EH (cell line): ENCODE measurements at places on chromosomes 2 and 18.

GRCh38 chr18:24268784-24269550 is 128.7 kb downstream of the OSBPL1A start:
- DNase-seq: peak; percentile 15

- DNase-seq: no peak
Observed at GRCh38 chr2:134429886-134430285, 176.0 kb downstream of the MGAT5 start.

GRCh38 chr2:217886091-217886490 is 116.7 kb downstream of the TNS1 start:
- DNase-seq: no peak

DNA sequence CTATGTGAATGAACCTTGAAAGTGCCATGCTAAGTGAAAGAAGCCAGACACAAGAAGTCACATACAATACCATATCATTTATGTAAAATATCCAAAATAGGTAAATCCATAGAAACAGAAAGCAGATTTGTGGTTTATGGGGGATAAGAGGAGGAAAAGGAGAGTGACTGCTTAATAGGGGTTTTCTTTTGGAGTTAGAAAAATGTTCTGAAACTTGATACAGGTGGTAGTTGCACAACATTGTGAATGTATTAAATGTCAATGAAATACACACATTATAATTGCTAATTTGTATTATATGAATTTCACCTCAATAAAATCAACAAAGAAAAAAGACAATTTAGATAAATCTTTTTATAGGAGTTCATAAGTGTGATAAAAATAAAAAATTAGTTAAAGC is 37.1 kb downstream of the MEMO1 start:
- DNase-seq: no peak

DNA sequence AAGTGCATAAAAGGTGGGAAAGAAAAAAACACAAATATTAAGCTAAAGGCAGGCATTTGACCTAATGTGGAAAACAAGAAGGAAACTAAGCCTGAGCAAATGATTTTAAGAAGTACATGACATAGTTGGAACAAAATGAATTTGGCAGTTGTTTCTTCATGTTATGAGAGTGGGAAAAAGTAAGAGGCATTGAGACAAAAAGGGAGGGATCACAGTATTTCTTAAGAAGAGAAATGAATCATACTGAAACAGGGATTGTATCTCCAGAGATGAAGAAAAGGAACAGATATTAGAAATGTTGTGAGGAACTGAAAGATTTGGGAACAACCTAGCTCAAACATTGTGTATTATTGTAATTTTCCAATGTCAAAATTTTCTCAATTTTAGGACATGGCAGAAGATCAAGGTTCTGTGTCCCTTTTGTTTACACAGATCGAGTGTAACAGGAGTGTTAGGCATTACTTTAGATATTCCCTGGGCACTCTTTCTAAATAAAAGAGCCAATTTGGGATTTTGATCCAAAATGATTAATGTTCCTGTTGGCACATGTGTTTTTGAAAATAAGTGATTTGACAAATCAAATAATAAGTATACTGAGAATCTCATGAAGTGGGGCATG is 98.6 kb downstream of the CALCRL start:
- peak; percentile 6 for DNase-seq

DNA sequence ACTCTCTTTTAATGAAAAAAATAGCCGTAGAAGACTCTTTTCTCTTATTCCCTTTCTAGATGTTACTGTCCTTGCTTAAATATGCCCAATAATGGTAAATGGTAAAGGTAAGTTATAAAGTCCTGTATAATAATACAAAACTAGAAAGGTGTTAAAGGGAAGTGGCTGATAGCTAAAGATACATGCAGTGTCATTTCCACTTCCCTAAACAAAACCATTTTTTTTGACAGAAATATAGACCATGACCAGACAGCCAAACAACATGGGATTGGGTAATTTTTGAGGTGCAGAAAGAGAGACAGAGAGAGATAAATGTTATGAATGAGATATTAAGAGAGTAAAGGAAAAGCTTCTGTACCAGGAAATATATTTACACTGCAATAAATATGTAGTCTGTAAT is 731.7 kb upstream of the REG3G start:
- DNase-seq: no peak

- no peak for DNase-seq
Observed at GRCh38 chr2:240351826-240352426, 83.5 kb upstream of the GPC1 start.

- DNase-seq: peak; percentile 82
Observed at GRCh38 chr2:159010340-159010739, 41.9 kb downstream of the TANC1 start.

DNA sequence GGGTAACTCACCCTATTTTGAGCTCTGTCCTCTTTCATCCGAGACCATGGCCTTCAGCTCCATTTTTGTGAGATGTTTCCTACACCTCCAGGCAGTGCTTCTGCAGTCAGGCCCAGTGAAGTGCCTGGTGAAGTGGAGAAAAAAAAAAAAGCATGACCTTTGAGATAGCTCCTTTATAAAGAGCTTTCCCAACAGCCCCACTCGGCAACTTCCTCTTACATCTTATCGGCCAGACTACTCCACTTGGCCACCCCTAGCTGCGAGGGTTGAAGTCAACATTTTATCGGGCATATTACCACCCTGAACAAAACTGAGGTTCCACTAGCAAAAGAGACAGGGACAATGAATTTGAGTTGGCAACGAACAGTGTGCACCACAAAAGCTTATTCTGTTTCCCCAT is 124.8 kb upstream of the RNF152 start:
- no peak for DNase-seq
